ENCODE measurements at places on chromosomes 4 and X.

GRCh38 chrX:9859711-9860555 is 73.7 kb downstream of the SHROOM2 start:
- DNase-seq: no peak

GRCh38 chr4:72302981-72303704 is 265.9 kb downstream of the ADAMTS3 start:
- DNase-seq: no peak

DNA sequence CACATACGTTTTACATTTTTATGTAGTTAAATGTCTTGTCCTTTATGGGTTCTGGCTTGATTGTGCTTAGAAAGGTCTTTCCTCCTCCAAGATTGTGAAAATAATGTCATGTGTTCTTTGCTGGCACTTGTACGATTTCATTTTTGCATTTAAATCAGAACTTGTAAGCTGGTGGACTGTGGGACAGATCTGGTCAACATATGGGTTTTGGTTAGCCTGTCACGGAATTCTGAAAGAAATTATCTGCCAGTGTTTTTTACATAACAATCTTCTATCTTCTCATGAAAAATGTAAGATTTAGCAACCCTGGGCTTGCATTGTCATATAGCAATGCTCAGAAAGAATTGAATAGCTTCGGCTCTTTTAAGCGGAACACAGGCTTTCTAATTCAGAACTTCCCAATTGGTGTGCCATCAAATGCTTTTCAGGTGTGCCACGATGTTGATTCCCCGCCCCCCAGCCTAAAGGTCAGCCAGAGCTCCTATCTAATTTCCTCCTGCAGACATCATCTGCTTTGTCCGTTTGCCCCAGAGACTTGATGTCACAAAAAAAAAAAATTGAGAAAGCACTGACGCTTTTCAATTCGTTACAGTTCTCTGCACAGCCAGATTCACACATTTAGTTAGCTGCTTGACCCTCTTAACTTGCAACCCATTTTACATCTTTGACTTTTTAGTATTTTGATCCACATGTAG is 16.2 kb downstream of the AFF1 start:
- DNase-seq: no peak

DNA sequence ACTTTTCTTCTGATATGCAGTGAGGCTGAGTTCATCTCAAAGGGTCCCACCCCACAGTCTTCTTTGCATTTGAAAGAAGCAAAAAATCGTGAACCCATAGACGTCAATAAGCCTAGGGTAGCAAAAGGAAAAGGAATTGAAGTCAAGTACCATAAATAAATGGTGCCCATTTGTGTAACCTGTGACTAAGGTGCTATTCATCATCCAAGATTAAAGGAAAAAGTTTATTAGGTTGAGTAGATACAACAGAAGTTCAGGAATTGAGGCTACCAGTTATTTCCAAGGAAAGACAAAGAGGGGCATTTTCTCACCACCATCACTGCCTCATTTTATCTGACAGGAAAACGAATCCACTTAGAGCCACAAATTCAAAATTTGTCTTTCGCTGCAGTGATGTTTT is 18.8 kb upstream of the GRSF1 start:
- DNase-seq: no peak

DNA sequence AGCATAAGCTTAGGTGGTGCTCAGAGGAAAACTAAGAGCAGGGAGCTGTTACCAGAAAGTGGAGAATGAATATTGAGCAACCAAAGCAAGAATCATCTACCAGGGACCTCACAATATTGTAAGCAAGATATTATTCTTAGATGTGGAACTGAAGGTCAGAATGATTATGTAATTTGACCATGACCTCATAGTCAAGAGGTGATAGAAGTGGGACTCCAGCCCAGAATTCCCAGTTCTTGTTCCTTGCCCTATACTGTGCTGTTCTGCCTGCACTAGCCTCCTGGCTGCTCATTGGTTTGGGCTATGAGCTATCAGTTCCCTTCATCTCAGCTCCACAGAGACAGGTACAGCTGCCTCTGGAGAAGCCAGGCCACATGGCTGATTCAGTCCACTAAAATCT is 229.4 kb downstream of the LDB2 start:
- no peak for DNase-seq

GRCh38 chr4:53113431-53114225 is 251.5 kb downstream of the RASL11B start:
- DNase-seq: no peak

DNA sequence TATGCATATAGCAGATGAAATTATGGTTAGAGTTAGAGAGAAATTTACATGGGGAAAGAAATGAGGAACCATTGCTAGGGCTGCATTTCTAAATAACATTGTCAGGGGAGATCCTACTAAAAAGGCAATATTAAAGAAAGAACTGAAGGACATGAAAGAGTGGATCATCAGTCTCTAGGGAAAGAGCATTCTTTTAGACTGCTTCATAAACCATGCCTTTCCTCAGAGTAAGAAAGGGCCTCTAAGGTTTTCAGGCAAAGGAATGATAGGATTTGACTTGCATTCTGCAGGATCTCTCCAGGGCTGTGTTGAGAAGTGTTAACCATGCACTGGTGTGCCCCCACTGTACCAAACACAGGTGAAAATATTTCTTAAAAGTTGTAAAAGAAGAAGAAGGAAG is 385.4 kb upstream of the MAD2L1 start:
- no peak for DNase-seq
